ENCODE measurements at places on chromosomes 1 and 21. TPM values are rescaled to one million over a fixed set of nuclear protein-coding genes. Genes with fewer than 3 reads are reported as not detected.

GRCh38 chr1:41014871-41015270 is 6.7 kb downstream of the SLFNL1 start:
- H3K27me3 ChIP-seq = no peaks in the 10 kb centered on the region
- peaks cover 5% of the 10 kb centered on the region for H3K36me3 ChIP-seq
- peaks cover 16% of the 10 kb centered on the region for H3K4me1 ChIP-seq
- no peak for DNase-seq

DNA sequence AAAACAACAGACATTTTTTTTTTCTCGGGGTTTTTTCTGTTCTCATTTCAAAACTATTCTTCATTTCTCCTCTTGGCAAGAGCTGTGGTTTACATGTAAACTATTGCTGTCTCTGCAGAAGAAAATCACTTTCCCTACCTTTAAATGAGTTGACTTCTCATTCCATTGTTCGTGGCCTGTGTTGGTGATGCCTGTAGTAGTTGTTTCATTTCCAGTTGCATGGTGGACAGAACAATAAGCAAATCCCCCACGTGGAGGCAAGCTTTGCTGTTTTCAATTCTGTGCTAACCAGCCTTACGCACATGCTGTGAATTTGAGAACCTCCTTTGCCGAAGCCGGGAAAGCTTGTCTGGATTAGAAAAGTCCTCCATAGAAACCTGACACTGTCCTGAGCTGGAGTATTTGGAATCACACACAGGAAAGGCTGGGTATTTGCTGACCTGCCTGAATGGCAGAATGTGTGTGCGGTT is 26.2 kb upstream of the MAP3K7CL start:
- H3K27ac ChIP-seq = no peak overlapping the region
- H3K4me1 ChIP-seq = no peaks in the 10 kb centered on the region
- H3K36me3 ChIP-seq = no peaks in the 10 kb centered on the region
- peaks cover 2% of the 10 kb centered on the region for H3K27me3 ChIP-seq
- H3K4me3 ChIP-seq = no peak overlapping the region
- DNase-seq = no peak

GRCh38 chr21:19013916-19014315 is 610.3 kb upstream of the TMPRSS15 start:
- no peak overlapping the region for H3K4me3 ChIP-seq
- peak overlapping the region; percentile 65 for H3K27ac ChIP-seq
- no peaks in the 10 kb centered on the region for H3K36me3 ChIP-seq
- no peak for DNase-seq
- no peaks in the 10 kb centered on the region for H3K27me3 ChIP-seq

DNA sequence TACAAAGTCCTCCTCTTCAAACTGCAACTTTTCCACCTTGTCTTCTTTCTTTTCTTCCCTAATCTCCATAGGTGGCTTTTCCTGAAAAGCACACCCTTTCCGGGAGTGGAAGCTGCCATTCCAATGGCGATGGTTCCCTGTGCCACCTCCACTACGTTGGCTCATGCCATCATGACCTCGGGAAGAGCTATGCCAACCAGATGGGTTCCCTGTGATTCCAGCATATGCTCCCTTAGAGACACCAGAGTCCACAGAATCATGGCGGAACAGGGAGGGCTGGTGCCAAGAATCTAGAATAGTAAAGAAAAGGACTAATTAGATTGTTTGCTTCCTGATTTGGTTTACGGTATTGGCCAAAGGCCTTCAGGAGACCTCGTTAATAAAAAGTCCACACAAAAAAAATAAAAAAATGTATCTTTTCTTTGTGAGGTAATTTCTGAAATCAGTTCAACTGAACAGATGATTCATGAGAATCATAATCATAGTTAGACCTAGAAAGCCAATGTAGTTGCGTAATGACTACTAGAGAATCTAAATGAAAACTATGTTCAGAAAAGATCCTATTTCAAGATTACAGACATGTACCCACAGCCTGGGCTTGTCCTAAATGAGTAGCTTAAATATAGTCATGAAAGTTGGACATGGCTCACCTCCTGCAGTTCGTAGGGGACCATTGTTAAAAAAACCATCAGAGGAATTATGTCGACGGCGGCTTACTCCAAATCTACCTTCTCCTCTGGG is 30.9 kb upstream of the CCDC17 start:
- H3K27ac ChIP-seq = no peak overlapping the region
- no peak for DNase-seq
- H3K4me1 ChIP-seq = no peaks in the 10 kb centered on the region
- no peaks in the 10 kb centered on the region for H3K36me3 ChIP-seq
- H3K27me3 ChIP-seq = no peaks in the 10 kb centered on the region
- H3K4me3 ChIP-seq = no peak overlapping the region

GRCh38 chr1:10712568-10713362 is 83.7 kb downstream of the CASZ1 start:
- H3K27me3 ChIP-seq = peaks cover 5% of the 10 kb centered on the region
- H3K4me1 ChIP-seq = peaks cover 9% of the 10 kb centered on the region
- no peak for DNase-seq
- H3K4me3 ChIP-seq = no peak overlapping the region
- H3K36me3 ChIP-seq = no peaks in the 10 kb centered on the region
- no peak overlapping the region for H3K27ac ChIP-seq

GRCh38 chr1:85479491-85479890 is 14.5 kb upstream of the DDAH1 start:
- H3K4me3 ChIP-seq = no peak overlapping the region
- H3K4me1 ChIP-seq = no peaks in the 10 kb centered on the region
- H3K36me3 ChIP-seq = no peaks in the 10 kb centered on the region
- H3K27me3 ChIP-seq = no peaks in the 10 kb centered on the region
- DNase-seq = no peak

DNA sequence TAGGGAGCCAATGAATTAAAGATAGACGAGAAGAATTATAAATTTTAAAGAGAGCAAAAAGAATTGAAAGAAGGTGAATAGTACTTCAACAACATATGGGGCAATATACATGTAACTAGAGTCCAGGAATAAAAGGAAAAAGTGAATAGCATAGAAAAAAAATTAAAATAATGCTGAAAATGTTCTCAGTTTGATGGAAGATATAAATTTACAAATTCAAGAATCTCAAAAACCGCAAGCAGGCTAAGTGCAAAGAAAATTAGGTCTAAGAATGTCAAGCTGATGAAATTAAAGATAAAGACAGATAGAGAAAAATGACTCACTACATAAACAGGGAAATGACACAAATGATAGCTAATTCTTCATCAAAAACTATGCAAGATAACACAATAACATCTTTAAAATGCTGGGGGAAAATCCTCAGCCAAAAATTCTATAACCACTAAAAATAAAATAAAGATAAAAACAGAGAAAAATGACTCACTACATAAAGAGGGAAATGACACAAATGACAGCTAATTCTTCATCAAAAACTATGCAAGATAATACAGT is 326.3 kb downstream of the TBX15 start:
- no peaks in the 10 kb centered on the region for H3K36me3 ChIP-seq
- no peak overlapping the region for H3K27ac ChIP-seq
- no peaks in the 10 kb centered on the region for H3K27me3 ChIP-seq
- H3K4me3 ChIP-seq = no peak overlapping the region
- no peaks in the 10 kb centered on the region for H3K4me1 ChIP-seq
- DNase-seq = no peak

DNA sequence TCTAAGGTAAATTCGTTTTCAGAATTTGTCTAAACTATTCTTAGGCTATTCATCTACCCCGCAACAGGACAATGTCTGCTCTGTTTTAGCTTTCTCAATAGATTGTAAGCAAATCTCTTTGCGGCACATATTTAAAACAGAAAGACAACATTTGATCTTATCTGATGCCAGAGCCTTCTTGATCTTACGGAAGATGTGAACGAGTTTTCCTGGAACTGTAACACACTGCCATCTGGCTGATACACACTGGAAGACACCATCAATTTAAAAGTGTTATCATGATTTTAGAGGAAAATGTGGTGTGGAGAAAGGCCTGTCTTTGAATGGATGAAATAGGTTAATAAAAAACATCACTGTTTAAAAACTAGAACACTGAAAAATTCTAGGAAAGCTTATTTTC is 36.1 kb downstream of the COA6 start:
- H3K36me3 ChIP-seq = no peaks in the 10 kb centered on the region
- no peaks in the 10 kb centered on the region for H3K27me3 ChIP-seq
- DNase-seq = no peak
- no peaks in the 10 kb centered on the region for H3K4me1 ChIP-seq

DNA sequence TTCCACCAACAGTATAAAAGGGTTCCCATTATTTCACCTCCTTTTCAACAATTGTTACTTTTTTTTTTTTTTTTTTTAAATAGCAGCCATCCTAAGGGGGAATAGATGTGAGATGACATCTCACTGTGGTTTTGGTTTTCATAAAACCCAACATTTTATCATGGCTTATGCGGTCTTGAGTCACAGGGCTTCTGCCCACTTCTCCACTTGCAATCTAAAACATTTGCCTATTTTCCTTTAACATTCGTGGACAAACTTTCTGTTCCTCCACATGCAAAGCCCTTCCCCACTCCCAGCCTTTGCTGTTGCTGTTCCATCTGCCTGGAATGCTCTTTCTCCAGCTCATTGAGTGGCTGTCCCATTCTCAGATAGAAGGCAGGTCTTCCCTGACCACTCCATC is 239.7 kb upstream of the KCNK2 start:
- no peak overlapping the region for H3K27ac ChIP-seq
- H3K27me3 ChIP-seq = no peaks in the 10 kb centered on the region
- no peaks in the 10 kb centered on the region for H3K36me3 ChIP-seq
- peaks cover 4% of the 10 kb centered on the region for H3K4me1 ChIP-seq
- DNase-seq = no peak
- no peak overlapping the region for H3K4me3 ChIP-seq

- no peak for DNase-seq
- no peak within 1 kb of the TSS for H3K27ac ChIP-seq
- H3K4me1 ChIP-seq = peaks cover 4% of the 10 kb centered on the region
- H3K4me3 ChIP-seq = no peak within 1 kb of the TSS
- H3K27me3 ChIP-seq = peaks cover 11% of the 10 kb centered on the region
Measured at GRCh38 chr21:43864962-43865539, at the start of gene AGPAT3. AGPAT3 (plus strand) TSS chr21:43865223; CDS start chr21:43959682, 94,459 bp downstream.

DNA sequence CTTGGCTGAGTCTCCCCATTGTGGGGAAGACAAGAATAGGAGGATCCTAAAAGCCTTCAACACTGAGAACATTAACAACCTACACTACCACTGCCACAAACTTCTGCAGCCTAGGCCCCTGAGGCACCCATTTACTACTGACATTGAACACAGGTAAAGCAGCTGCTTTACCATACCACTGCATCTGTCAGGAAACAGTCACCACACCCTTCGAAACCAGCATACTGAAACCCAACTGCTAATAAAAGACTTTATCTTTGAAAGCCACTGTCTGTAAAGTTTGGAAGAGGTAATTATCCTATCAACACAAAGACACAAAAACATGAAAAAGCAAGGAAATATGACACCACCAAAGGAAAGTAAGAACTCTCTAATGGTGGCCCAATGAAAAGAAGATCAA is 7.4 kb downstream of the IFNAR1 start:
- H3K36me3 ChIP-seq = peaks cover 29% of the 10 kb centered on the region
- no peak for DNase-seq
- H3K27me3 ChIP-seq = no peaks in the 10 kb centered on the region
- no peak overlapping the region for H3K27ac ChIP-seq

GRCh38 chr1:167616521-167616920 is 13.5 kb upstream of the RCSD1 start:
- peaks cover 15% of the 10 kb centered on the region for H3K4me1 ChIP-seq
- H3K36me3 ChIP-seq = peaks cover 9% of the 10 kb centered on the region
- DNase-seq = no peak
- no peak overlapping the region for H3K27ac ChIP-seq

GRCh38 chr1:63864224-63864641 is 90.4 kb downstream of the ROR1 start:
- H3K27ac ChIP-seq = no peak overlapping the region
- H3K36me3 ChIP-seq = no peaks in the 10 kb centered on the region
- no peak overlapping the region for H3K4me3 ChIP-seq
- H3K27me3 ChIP-seq = no peaks in the 10 kb centered on the region
- peaks cover 5% of the 10 kb centered on the region for H3K4me1 ChIP-seq

GRCh38 chr21:42596657-42597056 is 56.8 kb upstream of the PDE9A start:
- H3K4me1 ChIP-seq = peaks cover 2% of the 10 kb centered on the region
- peaks cover 19% of the 10 kb centered on the region for H3K36me3 ChIP-seq
- peaks cover 2% of the 10 kb centered on the region for H3K27me3 ChIP-seq
- H3K4me3 ChIP-seq = no peak overlapping the region

DNA sequence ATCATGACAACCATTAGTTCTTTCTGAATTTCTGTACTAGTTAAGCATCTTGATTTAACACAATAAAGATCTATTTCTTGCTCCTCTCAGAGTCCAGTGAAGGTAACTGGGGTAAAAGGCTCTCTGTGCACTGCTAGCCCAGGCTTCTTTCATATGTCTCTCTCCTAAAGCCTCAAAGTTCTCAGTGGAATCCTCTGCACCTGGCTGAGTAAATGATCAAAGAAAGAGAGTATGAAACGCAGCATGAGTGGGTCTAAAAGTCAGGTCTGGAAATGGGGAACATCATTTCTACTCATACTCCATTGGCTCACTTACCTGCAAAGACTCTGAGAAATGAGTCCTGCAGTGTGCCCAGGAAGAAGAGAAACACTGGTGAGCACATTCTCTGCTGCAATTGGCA is 418.5 kb downstream of the PTPRC start:
- H3K27ac ChIP-seq = no peak overlapping the region
- H3K4me1 ChIP-seq = no peaks in the 10 kb centered on the region
- no peaks in the 10 kb centered on the region for H3K36me3 ChIP-seq
- H3K4me3 ChIP-seq = no peak overlapping the region

The TCHHL1 gene
- not detected for total RNA-seq

The C1orf87 gene
- total RNA-seq = not detected

The KRTAP13-2 gene
- not detected for total RNA-seq

The LAD1 gene
- total RNA-seq = 0.25 TPM

The F13B gene
- total RNA-seq = not detected

The SLFNL1 gene
- total RNA-seq = 0.20 TPM

The A3GALT2 gene
- 0.71 TPM for total RNA-seq

The CDC20 gene
- total RNA-seq = 22.5 TPM

The PTAFR gene
- 0.54 TPM for total RNA-seq

The KLF17 gene
- total RNA-seq = 10.9 TPM

The KDF1 gene
- 1.2 TPM for total RNA-seq

Measured in glutamatergic neuron (in vitro differentiated cells).